ENCODE measurements at places on chromosomes 5 and 9.

DNA sequence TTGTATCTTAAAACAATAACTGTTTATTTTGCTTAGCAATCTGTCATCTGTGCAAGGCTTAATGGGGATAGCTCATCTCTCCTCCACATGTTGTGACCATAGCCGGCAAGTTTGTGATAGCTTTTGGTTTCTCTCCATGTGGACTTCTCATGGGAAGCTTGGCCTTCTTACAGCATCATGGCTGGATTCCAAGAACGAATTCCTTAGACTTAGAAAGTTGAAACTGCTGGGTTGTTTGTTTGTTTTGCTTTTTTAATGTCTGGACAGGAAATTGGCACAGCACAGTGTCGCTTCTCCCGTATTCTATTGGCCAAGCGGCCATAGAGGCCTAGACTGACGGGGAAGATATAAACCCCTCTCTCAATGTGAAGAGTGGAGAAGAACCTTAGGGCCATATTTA is 61.0 kb upstream of the PRDM9 start:
- no peak for DNase-seq

DNA sequence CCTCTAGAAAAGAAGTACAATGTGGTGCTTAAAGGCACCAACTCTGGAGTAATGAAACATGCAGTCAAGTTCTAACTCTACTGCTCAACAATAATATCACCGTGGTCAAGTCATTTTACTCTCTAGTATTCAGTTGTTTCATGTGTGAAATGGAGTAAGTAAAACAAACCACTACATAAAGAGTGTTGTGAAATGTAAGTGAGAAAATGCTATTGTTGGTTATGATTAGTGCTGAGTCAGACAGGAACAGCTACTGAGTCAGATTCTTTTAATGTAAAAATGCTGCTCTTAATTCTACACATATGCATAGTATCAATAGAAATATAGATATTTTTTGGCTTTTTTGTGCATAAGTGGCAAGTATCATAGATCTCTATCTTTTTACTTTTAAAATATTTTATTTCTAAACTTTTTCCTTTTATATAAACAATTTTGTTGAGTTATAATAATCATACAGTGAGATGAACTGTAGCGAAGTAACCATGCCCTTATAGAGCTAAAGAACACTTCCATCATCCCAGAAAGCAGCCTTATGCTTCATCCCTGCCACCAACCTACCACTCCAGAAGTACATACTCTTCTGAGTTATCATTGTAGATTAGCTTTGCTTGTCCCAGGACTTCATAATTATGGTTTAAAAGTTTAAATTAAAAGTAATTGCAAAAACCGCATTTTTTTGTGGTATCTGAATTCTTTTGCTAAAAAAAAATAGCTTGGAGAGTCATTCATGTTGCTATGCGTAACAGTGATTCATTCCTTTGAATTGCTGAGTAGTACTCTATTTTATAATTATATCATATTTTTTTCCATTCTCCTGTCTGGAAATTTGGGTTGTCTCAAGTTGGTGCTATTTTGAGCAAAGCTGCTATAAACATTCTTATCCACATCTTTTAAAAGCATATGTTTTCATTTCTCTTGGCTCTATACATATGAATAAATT is 548.2 kb upstream of the CLINT1 start:
- DNase-seq, result no peak

DNA sequence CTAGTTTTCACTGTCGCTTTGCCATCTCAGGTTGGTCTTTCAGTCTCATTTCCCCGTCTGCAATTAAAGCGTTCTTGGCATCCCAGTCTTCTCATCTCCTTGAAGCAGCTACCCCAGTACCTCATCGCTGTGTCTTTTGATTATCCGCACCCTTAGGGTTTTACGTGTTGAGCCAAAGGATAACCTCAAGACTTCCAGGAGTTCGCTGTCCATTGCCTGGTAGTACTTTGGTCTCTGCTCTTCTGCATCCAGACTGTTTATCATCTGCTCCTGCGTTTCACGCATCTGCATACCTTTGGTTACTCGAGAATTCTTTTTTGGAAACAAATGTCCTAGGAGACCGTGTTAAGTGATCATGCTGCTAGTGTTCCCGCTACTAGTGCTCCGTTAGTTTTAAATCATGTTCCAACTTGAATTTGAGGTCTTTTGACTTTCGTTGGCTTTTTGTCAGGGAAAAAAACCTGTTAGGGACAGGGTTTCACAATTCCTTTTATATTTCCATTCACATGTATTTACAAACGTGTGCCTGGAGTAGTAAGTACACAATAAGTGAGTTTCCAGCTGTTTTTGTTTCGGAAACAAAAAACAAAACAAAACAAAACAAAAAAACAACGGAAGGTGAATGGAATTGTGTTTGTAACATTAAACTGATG is 888 bp downstream of the RABGAP1 start:
- no peak for DNase-seq

DNA sequence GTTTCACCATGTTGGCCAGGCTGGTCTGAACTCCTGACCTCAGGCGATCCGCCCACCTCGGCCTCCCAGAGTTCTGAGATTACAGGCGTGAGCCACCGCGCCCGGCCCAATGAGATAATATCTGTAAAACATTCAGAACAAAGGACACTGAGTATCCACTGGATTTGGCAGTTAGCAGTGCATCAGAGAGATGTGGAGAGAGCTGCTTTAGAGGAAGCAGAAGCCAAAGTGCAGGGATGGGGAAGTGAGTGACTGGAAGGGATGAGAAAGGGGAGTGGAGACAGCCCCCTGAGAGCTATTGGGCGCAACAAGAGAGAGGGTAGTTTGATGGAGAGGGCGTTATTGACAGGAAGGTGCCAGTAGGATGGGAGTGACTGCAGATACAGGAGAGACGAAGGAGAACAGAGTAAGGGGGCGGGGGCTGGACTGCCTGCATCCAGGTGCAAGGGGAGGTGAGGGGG is 157.5 kb upstream of the SHB start:
- no peak for DNase-seq

GRCh38 chr9:92612292-92612691 is 57.6 kb downstream of the IPPK start:
- no peak for DNase-seq

GRCh38 chr9:18936094-18936871 is 96.7 kb downstream of the SAXO1 start:
- DNase-seq, result no peak

DNA sequence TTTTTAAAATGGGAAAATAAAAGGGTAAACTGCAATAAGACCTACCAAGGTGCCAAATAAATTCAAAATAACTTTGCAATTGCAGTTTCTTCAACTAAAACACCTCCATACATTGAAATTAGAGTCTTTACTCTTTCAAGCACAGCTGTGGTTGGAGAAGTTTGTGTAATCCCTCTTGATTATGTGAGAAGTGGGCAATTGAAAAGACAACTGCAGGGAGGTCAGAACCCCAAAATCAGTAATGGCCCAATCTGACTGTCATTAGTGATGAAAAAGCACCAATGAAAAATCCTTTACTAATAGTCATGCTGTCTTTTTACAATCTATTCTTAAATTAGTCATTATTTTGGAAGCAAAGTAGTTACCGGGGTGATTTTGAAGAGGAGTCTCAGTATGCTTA is 116.7 kb upstream of the RGMB start:
- no peak for DNase-seq

DNA sequence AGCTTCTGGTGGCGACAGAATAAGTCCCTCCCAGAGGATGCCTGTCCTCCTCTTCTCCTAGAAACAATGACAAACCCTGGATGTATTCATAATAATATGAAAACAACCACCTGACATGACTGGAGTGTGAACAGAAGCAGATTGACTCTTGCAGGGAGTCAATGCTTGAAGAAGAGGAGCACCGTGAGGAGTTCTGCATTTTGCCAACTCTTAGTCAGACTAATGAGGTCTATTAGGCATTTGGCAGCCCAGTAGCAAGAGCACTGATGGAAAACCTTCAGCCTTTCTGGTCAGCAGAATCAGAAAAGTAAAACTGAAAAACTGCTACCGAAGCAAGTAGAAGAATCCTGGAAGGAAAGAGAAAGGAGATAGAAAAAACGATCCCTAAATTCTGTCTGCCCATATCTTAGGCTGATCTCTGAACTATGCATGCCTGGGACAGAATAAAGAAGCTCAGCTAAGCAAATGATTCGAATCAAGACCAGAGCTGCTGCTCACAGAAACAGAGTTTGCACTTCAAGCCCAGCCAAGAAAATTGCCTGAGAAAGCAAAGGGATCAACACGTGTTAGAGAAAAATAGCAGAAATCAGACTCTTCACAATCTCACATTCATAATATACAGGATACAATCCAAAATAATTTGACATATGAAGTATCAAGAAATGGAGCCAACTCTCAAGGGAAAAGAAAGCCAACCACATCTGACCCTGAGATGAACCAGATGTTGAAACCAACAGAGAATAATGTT is 69.5 kb upstream of the OSMR start:
- DNase-seq, result no peak

- no peak for DNase-seq
Observed at GRCh38 chr5:38362713-38363112, 104.4 kb downstream of the EGFLAM start.

DNA sequence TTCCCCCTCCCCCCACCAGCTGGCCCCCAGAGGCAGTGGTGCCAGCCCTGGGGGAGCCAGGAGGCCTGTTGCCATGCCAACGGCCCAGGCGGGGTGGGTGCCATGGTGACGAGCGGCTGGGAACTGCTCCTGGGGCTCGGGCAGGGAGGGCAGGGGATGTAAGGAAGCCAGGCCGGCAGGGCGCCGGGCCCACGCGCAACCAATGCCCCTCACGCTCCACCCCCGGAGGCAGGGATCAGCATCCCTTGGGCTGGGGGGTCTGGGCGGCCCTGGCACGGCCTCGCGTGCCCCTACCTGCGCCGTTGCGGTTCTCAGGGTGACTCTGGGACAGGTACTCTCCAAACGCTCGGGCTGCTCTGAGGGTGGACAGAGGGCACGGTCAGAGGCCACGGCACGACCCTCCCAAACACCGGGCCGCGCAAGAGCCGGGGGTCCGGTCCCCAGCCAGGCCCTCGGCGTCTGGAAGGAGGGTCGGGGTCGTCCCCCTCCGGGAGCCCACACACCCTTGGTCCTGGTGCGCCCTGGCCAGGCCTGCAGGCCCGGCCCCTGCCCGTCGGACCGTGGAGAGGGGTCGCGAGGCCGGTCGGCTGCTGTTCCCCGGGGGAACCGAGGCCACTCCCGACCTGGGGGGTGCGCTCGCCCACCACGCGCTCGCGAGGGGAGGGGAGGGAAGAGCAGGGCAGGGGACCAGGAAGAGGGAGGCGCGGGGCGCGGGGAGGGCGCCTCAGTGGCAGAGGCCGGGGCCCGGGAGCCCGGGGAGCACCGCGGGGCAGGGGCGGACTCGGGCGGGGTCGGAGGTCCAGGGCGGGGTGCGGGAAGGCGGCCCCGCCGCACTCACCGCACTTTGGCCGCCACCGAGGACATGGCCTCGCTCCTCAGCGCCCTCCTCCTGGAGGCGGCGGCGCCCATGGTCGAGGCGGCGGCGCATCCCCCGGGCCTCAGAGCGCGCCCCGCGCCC is 661 bp downstream of the NSMF start:
- no peak for DNase-seq

GRCh38 chr9:127835991-127836516 is 18.4 kb downstream of the ENG start:
- DNase-seq, result no peak

GRCh38 chr5:138275379-138275782 is 960 bp upstream of the GFRA3 start:
- DNase-seq, result no peak

- DNase-seq, result no peak
Observed at GRCh38 chr5:88248743-88249540, 19.7 kb downstream of the TMEM161B start.

DNA sequence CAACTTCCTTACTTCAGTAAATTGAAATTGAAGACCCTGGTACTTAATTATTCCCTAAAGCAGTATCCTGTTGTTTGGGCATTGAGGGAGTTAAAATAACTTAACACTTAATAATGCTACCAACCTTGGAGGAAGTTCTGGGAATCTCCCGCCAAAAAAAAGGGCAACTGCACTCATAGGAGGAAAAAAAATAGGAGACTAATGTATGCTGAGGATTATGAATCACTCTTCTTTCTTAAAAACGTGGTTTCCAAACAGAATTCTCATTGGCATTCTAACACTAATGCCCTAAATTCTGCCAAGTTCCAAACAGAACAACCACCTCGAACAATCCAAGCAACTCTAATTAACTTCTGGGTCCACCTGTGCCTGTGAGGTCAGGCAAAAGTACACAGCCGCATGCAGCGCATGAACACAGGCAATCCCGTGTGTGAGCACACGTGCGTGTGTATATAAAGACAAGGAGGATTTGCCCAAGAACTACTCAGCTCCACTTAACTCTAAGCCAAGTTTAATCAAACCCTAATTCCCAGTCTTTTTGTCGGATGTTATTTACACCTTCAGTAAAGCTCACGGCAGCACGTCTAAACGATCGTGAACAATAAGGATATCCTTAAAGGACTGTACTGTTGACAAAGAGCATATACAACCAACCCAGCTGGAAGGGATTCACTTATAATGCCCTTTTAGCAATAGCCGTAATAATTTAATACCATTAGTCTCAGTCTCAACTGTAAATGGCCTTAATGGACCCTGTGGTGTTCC is 78.4 kb downstream of the EBF1 start:
- no peak for DNase-seq

GRCh38 chr9:27394826-27395201 is 97.9 kb upstream of the EQTN start:
- no peak for DNase-seq

DNA sequence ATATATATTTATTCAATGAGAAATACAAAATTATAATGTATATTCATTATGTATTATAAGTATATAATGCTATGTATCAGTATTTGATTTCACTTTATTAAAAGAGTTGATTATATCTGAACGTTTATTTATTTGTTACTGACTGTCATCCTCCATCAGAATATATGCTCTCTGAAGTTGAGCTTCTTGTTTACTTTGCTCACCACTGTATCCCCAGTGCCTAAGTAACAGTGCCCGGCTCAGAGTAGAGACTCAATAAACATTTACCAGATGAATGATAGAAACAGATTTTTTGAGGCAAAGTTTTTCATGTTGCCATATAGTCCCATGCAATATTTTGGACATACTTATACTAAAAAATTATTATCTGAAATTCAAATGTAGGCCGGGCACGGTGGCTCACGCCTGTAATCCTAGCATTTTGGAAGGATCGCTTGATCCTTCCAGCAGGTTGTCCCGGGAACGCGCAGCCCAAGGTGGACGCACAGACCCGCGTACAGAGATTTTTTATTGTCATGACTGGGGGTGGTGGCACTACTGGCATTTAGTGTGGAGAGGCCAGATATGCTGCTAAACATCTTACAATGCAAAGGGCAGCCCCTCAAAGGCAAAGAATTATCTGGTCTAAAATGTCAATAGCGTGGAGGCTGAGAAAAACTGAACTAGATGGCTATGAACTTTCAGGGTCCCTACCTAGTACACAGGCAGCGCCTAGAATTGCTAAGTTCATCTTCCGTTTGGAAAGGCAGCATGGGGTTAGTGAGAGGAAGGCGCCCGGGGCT is 761 bp upstream of the DNAJC25 start:
- no peak for DNase-seq

- no peak for DNase-seq
Observed at GRCh38 chr5:130541617-130542221, 623.3 kb downstream of the HINT1 start.

DNA sequence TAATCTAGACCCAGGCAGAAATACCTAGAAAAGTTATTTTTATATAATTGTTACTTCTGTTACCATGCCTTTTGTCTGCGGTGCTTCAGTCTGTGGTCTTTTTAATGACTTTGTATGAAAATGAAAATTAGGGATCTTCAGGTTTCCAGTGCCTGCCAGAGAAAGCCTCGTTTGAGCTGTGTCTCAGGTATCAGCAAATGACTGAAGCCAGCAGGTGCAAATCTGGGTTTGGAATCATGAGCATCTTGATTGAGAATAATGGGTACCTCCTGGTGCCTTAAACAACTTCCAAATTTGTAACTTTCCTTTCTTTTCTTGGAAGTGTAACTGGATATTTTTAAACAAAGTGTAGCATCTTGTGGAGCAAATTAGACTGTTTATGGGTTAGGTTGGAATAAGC is 4.3 kb downstream of the ZBTB34 start:
- no peak for DNase-seq
